ENCODE measurements at places on chromosomes 4 and X. TPM values are rescaled to one million over a fixed set of nuclear protein-coding genes. Genes with fewer than 3 reads are reported as not detected.

- no peak for DNase-seq
These were observed 525.4 kb upstream of the HS3ST1 start for GRCh38 chr4:11954093-11954492.

DNA sequence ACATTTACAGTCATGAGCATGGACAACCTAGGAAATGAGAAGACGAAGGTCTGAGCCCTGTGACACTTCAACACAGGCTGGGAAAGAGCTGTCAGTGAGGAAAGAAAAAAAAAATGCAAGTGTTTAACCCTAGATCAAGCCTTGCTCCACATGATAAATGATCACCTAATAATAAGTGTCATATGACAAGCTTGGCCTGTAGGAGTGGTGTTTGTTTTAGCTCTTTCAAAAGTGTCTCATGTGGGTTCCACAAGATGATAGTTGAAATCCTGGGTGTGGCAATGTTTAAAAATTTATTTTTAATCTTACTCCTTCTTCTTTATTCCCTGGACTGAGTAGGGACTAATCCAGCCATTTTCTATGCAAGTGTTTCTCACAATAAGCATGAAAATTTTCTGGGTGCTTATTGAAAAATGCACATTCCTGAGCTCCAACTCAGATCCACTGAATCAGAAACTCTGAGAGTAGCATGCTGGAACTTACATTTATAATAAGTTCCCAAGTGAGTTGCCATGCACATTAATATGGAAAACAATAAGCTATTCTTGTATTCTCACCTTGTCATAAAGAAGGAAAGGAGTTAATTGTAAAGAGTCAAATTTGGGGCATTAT is 138.3 kb downstream of the AREG start:
- no peak for DNase-seq

DNA sequence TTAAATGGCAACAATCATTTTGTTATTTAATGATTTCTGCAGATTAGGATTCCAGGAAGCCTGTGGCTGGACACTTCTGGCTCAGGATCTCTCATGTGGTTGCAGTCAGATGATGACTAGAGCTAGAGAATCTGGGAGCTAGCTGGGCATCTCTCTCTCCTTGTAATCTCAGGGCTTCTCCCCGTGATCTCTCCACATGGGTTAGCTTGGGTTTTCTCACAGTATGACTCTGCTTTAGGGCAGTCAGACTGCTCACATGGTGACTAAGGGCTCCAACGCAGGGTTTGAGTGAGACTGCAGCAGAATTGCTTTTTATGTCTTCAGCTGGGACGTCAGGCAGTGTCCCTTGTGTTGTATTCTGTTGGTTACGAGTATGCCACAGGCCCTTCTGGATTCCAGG is 361.4 kb downstream of the CBLL2 start:
- DNase-seq = no peak

DNA sequence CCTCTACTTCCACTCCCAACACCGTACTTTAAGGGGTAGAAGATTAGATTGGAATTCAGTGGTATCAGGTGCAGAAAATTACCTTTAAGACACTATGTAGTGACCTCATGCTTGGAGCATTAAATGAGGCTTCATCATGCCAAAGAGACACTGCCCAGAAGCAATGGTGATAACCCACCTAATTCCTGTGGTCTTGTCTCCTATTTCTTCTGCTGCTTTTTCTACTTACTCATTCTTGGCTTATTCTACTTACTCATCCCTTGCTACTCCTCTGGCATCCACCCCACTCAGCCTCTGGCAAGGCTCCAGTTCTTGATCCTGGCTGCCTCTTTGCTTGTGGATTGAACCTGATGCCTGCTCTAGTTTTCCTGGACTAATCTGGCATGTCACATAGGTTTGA is 62.3 kb upstream of the ADAMTS3 start:
- DNase-seq = no peak

DNA sequence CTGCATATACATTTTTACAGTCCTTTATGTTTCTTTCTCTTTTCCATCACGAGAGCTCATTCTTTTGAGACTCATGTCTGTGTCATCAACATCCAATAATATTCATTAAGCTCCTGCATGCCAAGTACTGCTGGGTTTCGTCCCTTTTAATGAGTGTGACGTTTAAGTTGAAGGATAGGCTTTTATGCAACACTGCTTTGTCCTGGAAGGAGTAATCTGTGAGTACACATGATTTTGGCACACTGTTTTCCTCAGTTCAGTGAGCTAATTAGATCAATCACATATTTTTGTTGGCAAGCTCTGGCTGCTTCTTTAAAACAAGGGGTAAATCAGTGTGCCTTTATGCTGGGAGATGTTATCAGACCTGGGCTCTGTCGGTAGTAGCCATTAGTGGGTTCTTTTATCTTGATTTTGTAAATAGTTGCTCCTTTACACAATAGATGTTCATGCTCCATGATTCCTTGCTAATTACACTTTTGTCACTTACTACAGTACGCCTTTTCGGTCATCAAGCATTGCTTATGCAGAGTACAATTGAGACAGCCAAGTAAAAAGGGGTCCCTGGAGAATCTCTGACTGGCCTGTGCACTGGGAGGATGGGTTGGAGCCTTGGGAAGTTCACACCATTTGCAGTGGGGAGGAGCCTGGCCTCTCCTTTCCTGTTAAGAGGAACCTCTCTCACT is 132.6 kb downstream of the FHIP1A start:
- DNase-seq = no peak

Gene CYBB
- total RNA-seq = not detected

DNA sequence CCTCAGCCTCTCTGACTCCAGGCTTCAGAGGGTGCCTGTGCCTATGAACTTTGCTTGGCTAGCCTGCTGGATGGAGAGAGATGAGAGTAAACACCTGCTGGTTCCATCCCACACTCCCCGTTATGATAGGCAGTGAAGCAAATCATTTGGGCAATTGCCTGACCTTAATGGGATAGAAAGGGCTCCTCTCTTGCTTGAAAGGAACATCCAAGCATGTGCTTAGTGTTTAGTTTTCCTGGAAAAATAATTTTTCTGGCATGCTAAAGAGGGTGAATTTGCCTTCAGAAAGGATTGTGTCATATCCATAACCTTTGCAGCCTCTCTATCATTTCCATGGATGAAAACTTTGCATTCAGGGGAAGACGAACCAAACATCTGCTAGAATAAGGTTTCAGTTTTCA is 10.8 kb downstream of the PLAC1 start:
- DNase-seq = no peak

- peak; percentile 28 for DNase-seq
These were observed 16.2 kb upstream of the SCRG1 start for GRCh38 chr4:173415092-173415491.

GRCh38 chrX:35166023-35166422 is 223.4 kb downstream of the FAM47B start:
- no peak for DNase-seq

GRCh38 chrX:103215425-103215991 is 600 bp downstream of the BEX4 start:
- peak; percentile 67 for DNase-seq

GRCh38 chr4:17066236-17066635 is 167.8 kb upstream of the LDB2 start:
- DNase-seq = no peak

- peak; percentile 57 for DNase-seq
These were observed at the start of gene ASB9 for GRCh38 chrX:15269618-15270521. ASB9 (minus strand) TSS chrX:15270083; CDS start chrX:15269874, 209 bp downstream.

DNA sequence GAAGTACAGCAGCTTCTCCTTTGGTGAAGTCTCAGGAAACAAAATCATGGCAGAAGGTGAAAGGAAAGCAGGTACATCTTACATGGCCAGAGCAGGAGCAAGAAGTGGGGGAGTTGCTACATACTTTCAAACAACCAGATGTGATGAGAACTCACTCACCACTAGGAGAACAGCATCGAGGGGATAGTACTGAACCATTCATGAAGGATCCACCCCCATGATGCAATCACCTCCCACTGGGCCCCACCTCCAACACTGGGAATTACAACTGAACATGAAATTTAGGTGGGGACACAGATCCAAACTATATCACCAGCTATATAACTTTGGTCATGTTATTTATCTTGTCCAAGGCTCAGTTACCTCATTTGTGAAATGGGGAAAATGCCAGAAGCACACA is 159.4 kb downstream of the OPHN1 start:
- DNase-seq = no peak

Gene FAM9B
- total RNA-seq = not detected

- no peak for DNase-seq
These were observed 23.7 kb downstream of the DCHS2 start for GRCh38 chr4:154467886-154468285.

- DNase-seq = no peak
These were observed 82.0 kb upstream of the FREM3 start for GRCh38 chr4:143782521-143782920.

Gene HMX1
- not detected for total RNA-seq

DNA sequence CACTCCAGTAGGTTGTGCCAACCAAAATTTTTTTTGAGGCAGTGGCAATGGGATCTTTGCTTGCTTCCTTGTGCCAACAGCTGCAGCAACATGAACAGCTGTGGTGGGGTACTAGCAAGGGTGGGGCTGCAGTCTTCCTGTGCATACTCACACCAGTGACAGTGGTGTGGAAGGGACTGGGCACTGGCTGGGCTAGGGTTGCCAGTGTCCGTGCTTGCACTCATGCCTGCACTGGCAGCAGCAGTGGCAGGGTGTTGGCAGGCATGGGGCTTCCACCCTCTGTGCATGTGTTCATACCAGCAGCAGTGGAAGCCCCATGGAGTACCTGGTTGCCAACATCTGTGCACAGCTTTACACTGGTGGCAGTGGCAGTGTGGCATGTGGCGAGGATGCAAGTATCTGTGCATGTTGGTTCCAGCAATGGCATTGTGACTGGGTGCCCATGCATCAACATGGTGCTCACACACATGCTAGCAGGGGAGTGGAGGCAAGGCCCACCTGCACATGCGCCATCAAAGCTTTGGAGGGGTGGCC is 1312.6 kb downstream of the PCDH18 start:
- DNase-seq = no peak

Gene SSX4B
- total RNA-seq = not detected

- DNase-seq = no peak
These were observed 7.3 kb upstream of the MXD4 start for GRCh38 chr4:2269206-2269531.

DNA sequence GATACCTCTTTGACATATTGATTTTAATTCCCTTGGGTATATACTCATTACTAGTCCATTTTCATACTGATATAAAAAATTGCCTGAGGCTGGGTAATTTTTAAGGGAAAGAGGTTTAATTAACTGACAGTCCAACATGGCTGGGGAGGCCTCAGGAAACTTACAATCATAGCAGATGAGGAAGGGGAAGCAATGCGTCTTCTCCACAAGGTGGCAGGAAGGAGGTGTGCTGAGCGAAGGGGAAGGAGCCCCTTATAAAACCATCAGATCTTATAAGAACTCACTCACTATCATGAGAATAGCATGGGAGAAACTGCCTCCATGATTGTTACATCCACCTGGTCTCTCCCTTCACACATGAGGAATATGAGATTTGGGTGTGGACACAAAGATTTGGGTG is 42.4 kb downstream of the MSX1 start:
- no peak for DNase-seq

Gene PDE5A
- 0.09 TPM for total RNA-seq

DNA sequence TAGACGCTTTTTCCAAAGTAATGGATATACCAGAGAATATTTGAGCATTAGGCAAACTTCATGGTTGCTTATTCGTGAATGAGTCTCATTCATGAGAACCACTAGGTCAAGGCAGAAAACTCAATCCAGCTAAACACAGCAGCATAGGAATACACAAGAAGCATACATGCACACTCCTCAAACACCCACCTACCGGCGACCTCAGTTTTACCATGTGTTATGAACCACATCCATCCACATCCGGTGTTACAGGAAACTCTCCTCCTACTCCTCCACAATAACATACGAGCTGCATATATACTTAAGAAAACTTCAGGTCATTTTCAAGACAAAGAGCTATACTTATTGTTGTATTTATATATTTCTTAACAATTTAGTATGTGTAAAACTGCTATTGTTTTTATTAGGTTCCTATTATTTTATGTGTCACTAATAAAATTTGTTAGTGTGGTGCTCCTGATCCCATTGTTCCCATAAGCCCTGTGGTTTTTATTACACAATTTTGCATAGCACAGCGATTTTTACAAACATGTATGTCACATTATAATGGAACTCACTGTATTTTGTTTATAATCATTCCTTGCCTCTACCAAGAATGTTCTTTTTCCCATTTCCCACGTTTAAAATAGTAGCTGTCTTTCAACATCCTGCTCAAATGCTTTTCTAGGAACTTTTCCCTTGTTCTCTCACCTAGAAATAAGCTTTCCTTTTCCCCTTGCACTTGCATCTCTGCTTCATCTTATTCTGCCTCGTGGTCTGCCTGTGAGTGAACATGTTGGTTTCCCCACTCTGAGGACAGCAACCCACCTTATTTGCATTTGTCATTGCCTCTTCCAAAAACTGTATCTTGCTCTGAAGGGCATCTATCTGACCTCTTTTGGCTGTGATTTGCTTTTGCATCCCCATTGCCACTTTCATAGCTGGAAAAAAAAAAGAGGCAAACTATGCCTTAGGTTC is 48.3 kb downstream of the STBD1 start:
- peak; percentile 75 for DNase-seq

Gene CFP
- 4.4 TPM for total RNA-seq
